RPMI8226 (cell line): ENCODE measurements at places on chromosomes 11 and 22.
A peak's percentile ranks its signal among the peaks of the same experiment; 100 is the strongest.

- DNase-seq = no peak
These were observed 57.8 kb downstream of the NXPE1 start for GRCh38 chr11:114501901-114502300.

DNA sequence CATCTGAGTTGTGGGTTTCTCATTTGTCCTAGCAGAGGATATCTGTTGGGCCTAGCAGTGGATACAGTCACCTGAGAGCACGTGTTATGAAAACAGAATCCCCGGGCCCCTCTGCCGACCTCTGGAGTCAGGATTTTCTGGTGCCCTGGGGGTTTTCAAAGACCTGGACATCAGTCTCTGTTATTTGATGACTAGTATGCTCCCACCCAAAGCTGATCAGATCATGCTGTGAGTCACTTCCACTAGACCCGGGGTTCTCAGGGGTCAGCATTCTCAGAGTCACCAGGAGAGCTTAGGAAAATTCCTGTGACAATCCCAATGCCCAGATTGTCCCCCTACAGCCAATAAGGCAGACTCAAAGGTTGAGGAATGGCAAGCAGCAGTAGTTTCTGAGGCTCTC is 38.7 kb downstream of the KCNJ1 start:
- DNase-seq = no peak

DNA sequence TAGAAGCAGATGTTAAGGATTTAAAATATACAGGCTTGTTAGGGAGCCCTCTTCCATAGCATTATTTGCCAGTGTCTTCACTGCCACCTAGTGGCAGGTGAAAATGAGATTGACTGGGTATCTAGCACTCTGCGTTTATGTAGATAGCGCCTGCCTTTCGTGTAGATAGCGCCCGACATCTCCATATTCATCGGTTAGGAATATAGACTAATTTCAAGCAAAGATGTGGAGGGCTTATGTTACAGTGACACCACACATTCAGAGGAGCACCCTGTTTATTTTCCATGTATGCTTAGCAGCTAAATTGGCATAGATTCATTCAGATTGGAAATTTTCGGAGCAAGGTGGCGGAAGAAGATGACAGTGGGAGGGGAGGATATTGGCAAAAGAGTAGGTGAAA is 72.0 kb downstream of the SLC5A12 start:
- peak; percentile 68 for DNase-seq

- peak; percentile 55 for DNase-seq
These were observed 51.8 kb upstream of the TTC12 start for GRCh38 chr11:113262594-113262993.

- peak; percentile 75 for DNase-seq
These were observed 21.6 kb downstream of the LRFN4 start for GRCh38 chr11:66878474-66878873.

GRCh38 chr11:104556606-104557301 is 341.5 kb downstream of the CASP12 start:
- no peak for DNase-seq

DNA sequence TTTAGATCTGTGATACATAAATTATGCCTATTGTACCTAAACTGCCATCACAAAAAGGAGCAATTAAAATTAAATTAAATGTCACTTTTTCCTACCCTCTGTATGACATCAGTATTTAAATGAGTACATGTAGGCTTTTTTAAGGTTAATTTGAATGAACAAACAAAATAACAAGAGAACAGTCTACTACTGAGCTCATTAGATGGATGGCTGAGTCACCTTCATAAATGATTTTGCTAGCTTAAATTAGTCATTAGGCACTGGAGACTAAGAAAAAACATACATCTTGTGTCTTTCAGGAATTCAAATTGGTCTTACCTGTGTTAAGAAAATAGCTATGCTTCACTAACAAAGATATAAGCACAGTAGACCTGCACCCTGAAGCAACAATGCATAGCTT is 153.6 kb downstream of the RCN1 start:
- no peak for DNase-seq

DNA sequence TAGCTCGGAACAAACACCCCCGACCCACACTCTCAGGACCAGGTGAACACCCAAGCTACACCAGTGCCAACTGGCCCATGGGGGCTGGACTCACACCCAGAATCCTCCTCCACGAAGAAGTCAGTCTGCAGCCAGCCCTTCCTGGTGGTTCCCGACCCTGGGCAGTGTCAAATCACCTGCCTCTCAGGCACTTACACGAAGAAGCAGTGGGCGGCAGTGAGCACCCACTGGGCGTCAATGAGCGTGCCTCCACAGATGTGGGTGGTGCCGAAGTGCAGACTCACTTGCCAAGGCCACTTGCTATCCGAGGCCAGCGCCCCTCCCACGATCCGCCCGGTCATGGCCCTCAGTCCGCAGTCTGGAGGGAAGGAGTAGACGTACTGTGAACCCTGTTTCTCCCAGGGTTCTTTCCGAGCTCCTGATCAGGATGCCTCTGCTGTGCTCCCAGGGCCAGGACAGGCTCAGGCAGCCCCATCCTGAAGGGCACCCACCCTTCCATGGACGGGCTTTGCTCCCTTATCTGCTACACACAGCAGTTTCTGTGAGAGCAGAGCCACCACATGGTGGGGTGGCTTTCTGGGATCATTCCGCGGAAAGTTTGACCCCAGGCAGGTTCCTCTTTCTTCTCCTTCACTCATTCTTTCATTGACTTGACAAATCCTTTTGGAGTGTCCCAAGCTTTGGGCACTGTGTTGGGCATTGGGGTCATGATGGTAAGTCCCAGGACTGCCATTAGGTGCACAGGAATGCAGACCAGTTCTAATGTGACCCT is 19.4 kb downstream of the TMPRSS13 start:
- no peak for DNase-seq

- no peak for DNase-seq
These were observed 442.9 kb downstream of the INSC start for GRCh38 chr11:15557457-15558230.

DNA sequence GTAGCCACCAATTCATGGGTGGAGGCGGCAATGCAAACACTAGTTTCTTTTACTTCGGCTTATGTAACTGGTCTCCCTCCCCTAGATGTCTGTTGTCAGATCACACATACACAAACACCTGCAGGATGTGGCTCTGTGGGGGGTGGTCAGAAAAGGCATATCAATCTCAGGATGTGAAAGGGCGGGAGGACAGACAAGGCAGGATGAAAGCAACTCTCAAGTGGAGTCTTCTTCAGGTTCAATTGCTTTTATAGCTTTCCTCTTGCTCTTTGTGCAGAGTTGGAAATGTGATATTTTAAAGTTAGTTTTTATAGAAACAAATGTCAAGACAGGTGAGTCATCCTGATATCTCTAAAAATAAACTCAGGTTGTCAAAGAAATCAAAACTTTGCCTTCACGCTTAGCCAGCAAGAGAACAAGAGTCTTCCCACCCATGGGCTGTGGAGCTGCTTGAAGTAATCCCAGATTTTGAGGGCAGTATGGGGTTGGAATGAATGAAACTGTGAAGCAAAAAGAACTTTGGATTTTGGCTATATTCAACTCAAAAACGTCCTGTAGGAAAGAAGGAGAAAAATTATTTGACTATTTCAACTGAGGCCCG is 423.4 kb downstream of the GUCY1A2 start:
- no peak for DNase-seq

GRCh38 chr22:43226377-43227238 is 39.7 kb upstream of the TTLL12 start:
- no peak for DNase-seq

DNA sequence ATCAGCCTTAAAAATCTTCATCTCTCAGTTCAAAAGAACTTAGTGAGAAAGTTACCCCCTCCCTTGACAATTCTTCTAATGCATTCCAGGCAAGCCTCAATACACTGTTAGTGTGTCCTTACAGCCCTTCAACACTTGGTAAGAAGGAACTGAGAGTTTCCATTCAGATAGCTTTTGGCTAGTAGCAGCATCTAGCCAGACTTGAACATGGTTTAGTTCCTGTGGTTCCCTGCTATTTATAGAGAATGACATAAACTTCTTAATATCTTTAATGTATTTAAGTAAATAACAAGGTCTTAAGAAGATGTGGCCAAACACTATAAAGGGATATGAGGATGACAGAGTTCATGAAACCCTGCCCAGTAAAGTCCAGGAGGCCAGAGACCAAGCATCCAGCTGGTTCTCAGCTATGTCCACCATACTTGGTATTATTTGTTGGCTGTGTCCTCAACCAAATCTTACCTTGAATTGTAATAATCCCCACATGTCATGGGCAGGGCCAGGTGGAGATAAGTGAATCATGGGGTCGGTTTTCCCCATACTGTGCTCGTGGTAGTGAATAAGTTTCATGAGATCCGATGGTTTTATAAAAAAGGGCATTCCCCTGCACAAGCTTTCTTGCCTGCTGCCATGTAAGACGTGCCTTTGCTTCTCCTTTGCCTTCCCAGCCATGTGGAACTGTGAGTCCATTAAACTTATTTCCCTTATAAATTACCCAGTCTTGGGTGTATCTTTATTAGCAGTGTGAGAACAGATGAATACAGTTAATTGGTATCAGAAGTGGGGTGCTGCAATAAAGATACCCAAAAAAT is 132.4 kb downstream of the LARGE1 start:
- DNase-seq = peak; percentile 7

DNA sequence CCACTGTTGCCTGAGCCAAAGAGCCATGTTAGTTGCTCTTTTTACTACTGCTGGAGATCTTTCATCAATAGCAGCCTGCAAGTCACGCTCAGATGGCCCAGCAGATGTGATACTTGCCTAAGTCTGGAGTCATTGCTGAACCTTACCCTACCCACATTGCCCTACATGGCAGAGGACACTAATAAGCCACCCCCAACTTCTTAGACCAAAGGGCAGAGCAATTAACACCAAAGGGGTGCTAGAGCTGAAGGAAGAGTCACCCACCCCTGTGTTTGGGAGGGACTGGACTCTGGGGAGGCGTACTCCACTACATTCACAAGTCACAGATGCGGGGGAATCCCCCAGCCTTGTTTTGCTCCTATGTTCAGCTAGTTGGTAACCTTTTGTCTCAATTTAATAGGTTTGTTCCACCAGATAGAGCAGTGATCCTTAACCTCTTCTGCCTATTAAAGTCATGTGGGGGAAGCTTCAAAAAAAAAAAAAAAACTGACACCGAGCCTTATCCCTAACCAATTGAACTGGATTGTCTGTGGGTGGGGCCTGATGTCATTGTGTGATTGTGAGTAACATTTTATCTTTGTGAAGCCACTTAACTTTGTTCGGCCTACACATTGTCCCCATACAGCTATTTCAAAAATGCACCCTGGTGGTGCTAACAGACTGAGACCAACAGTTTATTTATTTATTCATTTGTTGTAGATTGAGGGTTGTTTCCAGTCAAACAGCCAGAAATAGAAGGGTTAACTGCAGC is 13.1 kb downstream of the ADM start:
- DNase-seq = peak; percentile 55

GRCh38 chr11:37605229-37605628 is 1007.2 kb upstream of the RAG2 start:
- DNase-seq = no peak

DNA sequence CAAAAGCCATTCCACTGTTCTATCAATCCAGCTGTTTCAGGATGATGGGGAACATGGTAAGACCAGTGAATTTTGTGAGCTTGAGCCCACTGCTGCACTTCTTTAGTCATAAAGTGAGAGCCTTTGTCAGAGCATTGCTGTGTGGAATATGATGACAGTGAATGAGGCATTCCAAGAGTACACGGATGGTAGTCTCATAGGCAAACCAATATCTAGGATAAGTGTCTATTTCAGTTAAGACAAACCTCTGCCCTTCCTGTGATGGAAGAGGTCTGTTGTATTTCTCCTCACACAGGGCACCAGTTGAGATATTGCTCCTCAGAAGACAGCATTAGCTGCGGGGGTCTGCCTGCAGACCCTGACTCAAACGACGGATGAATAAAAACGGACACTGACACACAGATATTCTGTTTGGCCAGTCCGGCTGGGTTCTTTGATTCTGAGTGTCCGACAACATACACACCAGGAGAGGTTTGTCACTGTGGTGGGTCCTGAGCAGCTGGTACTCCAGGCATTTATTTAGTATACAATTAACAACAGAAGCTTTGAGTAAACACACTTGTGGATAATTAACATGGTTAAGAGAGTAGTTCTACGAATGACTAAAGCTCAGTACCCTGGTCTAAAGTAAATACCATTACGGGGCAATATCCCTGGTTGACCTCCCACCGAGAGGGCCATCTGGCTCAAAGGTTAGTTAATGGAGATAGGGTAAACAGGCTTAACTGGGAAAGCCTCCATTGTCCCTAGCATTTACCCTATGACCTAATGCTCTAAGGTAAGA is 121.7 kb downstream of the ZNF280B start:
- no peak for DNase-seq

DNA sequence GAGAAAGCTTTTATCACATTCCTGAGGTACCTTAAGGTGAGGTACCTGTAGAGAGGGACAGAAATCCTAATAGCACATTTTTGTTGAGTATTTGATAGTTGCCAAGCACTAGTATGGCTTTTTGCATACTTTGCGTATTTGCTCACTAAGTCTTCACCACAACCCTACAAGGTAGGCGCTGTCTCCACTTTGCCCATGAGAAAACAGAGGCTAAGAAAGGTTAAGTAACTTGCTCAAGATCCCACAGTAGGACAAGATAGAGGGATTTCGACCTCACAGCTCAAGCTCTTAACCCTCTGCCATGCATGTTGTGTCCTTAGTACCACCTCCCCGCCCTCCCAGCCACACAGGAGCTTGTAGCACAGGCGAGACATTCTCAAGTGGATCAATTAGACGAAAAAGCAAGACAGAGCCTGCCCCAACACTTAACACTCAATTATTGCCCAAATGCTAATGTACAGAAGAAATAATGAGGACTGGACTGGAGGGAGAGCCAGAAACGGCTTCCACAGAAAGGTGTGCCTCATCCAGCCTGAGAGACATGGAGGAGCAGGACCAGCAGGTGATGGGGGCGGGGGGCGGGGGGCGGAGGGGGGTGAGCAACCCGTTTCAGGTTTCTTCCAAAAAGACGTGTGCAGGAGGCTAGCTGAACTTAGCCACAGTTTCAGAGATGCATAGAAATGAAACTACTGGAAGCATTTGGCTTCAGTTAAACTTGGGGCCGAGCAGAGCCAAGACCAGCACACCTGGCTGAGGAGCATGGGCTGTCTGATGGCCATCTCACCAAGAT is 26.7 kb upstream of the CD44 start:
- DNase-seq = no peak

DNA sequence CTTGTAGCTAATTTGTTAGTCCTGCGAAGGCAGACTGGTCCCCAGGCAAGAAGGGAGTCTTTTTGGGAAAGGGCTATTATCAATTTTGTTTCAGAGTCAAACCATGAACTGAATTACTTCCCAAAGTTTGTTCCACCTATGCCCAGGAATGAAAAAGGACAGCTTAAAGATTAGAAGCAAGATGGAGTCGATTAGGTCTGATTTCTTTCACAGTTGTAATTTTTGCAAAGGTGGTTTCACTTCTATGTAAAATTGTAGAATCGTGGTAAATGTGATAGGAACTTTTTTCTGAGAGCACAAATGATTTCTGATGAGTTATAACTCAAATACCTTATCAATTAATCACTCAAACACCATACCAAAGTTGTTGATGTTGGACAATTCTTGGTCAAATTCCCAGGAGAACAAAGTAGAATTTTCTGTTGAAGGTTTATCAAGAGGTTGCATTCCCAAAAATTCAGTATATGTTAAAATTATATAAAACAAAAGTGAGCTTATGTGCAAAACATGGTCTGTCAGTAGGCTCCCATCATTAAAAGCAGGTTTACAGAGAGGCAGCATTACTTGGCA is 2.9 kb upstream of the CTSC start:
- DNase-seq = no peak
